ENCODE measurements at places on chromosomes 4 and X.

DNA sequence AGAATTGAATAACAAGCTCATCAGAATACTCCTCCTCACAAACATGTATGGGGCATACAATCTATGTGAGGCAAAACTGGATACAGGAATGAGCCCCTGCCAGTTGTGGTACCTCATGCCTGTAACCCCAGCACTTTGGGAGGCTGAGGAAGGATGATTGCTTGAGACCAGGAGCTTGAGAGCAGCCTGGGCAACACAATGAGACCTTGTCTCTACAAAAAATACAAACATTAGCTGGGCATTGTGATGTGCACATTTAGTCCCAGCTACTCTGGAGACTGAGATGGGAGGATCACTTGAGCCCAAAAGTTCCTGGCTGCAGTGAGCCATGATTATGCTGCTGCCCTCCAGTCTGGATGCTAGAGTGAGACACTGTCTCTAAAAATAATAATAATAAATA, 611.0 kb downstream of the NLGN4X start:
- no peak for DNase-seq

- DNase-seq, result peak; percentile 78
These were observed 202.7 kb downstream of the OR13H1 start for GRCh38 chrX:131746491-131746968.

DNA sequence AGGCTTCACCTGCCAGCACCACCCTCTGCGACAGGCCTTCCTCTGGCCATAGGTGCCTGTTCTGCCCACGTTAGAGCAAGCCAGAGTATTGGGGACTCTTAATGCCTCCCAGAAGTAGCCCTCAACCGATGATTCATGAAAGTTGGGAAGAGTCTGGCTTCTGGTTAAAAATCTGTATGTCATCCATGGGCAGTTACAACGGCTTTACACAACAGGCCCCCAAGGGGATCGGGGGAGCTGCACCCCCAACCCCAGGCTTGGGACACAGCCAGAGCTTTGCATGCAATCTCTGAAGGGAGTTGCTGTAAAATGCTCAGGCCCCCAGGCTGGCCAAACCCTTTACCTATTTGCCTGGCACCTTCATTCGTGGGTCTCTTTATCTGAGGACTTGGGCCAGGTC, 5.4 kb upstream of the CYTL1 start:
- DNase-seq, result peak; percentile 79

- peak; percentile 16 for DNase-seq
These were observed 2.1 kb upstream of the TMEM131L start for GRCh38 chr4:153464068-153464467.

DNA sequence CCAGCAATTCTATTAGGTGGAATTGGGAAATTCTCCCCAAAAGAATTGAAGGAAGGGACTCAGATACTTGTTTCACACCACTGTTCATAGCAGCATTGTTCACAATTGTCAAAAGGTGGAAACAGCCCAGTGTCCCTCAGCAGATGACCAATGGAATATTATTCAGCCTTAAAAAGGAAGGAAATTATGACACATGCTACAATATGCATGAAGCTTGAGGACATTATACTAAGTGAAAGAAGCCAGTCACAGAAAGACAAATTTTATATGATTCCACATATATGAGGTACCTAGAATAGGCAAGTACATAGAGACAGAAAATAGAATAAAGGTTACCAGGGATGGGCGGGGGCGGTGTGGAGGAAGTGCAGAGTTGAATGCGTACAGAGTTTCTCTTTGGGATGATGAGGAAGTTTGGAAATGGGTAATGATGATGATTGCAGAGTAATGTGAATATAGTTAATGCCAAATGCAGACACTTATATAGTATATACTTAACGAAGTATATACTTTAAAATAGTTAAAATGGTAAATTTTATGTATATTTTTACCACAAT, 29.6 kb downstream of the DOCK11 start:
- no peak for DNase-seq

DNA sequence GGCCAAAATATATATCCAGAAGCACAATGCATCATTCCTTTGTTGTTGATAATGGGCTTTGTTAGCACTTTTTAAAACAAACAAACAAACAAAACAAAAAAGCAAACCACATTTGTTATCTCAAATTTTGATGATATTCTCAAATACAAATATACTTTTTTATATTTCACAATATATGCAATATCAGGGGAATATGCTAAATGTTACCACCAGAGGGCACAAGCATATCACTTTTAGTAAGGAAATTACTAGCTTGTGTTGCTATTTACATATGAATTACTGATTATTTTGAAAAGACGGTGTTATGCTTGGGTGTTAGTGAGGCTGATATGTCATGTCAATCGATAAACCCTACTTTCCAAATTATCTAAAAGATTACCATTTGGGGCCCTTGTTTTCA, 29.1 kb downstream of the RIPPLY1 start:
- peak; percentile 68 for DNase-seq

DNA sequence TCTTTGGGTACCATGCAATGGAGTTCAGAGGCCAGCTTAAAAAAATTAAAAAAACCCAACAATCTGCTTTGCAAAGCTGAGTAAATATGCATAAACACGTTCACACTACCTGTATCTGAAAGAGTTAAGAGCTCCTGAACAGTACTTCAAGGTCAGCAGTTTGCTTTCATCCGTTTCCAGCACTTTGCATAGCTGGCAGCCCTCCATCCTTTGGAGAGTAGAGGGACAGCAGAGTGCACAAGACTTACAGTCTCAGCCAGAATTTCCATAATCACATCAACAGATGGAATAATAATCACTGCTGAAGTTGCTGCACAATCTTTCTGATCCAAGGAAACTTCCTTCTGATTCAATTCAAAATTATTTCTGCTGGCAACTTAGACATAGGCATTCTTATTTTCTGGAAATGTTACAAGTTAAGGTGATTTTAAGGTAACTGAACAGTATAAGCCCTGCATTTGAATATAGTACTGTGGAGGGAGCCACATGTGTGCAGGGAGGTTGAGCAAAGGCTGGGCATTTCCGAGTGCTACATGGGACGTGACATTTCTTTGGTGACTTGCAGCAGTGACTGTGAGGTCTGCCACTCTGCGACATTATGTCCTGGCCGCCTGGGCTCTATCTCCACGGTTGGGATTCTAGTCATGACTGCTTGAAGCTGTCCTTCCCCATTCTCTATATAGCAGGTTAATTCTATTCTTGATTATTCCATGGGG, 73.5 kb upstream of the EMCN start:
- DNase-seq, result no peak

DNA sequence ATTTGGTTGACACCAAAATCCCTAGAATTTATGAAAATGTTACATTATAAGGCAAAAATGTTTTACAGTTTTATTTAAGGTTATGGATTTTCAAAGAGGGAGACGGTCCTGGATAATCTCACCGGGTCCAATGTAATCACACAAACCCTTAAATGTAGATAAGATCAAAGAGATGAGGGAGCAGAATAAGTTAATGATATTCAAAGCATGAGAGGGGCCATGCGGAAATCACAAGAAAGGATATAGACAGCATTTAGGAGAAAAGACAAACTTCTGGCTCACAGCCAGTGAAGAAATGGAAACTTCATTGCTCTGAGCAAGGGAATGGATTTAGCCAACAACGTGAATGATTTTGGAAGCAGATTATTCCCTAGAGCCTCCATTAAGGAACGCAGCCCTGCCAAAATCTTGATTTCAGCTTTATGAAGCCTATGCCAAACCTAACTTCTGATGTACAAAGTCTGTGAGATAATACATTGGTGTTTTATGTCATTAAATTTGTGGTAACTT, 684.4 kb upstream of the GNPDA2 start:
- no peak for DNase-seq

DNA sequence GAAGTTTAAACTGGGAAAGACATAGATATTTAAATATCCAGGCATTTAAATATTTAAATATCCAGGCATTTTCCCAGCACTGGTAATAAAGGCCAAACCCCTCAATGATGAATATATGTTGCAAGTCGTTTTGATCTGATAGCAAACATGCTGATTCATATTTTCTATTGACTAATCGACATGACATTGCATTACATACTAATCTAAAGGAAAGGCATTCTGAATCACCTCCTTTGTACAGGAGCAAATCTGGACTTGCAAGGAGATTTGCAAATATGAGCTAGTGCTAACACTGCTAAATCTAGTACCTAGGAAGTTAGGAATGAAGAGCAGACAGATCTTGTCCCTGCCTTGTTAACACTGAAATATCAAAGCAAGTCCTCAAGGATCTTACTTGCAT, 207.3 kb downstream of the SLC7A11 start:
- peak; percentile 77 for DNase-seq
